Testis (tissue), 5 donors: ENCODE measurements at places on chromosomes 12 and 14. TPM values are rescaled to one million over a fixed set of nuclear protein-coding genes. Genes with fewer than 3 reads are reported as not detected.

GRCh38 chr12:48296586-48297282 lies 54.0 kb downstream of the ZNF641 start:
- no peaks in the 10 kb centered on the region for H3K27me3 ChIP-seq
- H3K36me3 ChIP-seq, result no peaks in the 10 kb centered on the region
- no peak overlapping the region for H3K27ac ChIP-seq
- peak; percentile 94 for DNase-seq

DNA sequence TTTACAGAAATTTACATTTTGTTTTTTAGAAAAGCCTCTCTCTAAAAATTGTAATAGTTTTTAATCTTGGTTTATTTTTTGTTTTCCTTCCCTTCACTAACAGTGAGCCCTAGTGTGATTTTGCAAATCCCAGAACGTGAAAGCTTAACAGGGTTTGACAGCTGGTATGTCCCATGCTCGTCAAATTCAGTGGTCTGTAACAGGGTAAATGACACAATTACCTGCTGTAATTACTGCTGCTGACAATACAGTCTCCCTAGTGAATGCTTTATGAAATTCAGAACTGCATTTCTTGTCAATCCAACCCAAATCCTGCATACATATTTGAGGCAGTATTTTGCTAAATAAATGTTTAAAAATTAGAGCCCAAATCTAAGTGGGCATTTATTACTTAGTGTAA lies 249.2 kb downstream of the NELL2 start:
- no peaks in the 10 kb centered on the region for H3K4me1 ChIP-seq
- H3K4me3 ChIP-seq, result no peak overlapping the region
- DNase-seq, result no peak
- no peaks in the 10 kb centered on the region for H3K36me3 ChIP-seq
- no peak overlapping the region for H3K27ac ChIP-seq

The SMOC1 gene
- 248 TPM for total RNA-seq

DNA sequence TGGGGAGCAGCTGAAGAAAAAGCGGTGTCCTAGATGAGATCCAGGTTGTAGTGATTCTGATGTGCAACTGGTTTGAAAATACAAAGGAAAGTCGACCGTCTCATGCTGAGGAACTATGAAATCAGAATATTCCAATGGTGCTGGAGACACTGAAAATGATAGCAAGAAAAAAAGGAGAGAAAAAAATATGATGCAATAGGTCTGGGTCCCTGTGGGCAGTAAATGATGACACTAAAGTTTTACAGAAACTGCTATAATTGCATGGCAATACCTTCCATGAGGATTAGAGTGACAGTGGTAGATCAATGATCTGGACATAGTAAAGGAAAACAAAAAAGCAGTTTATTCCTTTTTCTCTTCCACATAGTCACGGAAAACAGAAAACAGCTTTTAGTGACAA lies 2.3 kb downstream of the PYM1 start:
- H3K4me1 ChIP-seq, result peaks cover 7% of the 10 kb centered on the region
- H3K27ac ChIP-seq, result no peak overlapping the region
- H3K4me3 ChIP-seq, result no peak overlapping the region
- DNase-seq, result no peak
- no peaks in the 10 kb centered on the region for H3K27me3 ChIP-seq

GRCh38 chr12:2752676-2753371 lies 41.9 kb upstream of the FKBP4 start:
- H3K36me3 ChIP-seq, result no peaks in the 10 kb centered on the region
- no peak overlapping the region for H3K4me3 ChIP-seq
- H3K27ac ChIP-seq, result no peak overlapping the region
- peak; percentile 81 for DNase-seq
- no peaks in the 10 kb centered on the region for H3K27me3 ChIP-seq
- no peaks in the 10 kb centered on the region for H3K4me1 ChIP-seq

DNA sequence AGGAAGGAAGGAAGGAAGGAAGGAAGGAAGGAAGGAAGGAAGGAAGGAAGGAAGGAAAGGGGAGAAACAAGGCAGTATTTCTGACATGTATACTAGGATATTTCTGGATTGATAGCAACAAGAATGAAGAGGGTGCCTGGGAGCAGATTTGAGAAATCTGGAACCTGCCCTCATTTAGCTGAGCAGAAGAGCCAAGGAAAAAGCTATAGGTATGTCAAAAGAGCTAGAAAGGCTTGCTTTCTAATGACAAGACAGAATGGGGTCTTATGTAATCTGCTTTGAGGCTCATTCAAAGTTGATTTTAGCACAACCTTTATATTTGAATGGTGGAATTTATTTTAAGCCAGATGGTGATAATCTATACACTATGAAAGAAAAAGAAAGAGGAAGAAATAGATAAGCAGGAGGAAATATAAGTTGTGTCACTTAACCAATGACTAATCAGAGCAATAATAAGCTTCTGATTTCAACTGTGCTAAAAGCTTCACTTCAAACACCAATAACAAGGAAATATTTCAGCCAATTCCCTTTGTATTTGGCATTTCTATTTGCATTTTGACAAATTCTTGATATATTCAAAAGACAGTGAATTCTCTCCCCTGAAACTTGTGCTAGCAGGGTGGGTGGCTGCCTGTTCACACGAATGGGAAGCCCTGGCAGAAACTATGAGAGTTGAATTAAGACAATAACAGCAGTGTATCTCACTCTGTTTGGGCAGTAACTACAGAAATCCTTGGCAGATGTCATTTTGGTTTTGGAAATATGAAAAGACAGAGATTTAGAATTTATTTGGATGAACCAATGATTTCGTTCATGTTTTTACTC lies 76.3 kb upstream of the FLRT2 start:
- no peak overlapping the region for H3K4me3 ChIP-seq
- H3K27me3 ChIP-seq, result no peaks in the 10 kb centered on the region
- no peaks in the 10 kb centered on the region for H3K36me3 ChIP-seq
- no peaks in the 10 kb centered on the region for H3K4me1 ChIP-seq

The OR6C2 gene
- 0.12 TPM for total RNA-seq

The IL26 gene
- not detected for total RNA-seq

The ING4 gene
- 58.3 TPM for total RNA-seq

DNA sequence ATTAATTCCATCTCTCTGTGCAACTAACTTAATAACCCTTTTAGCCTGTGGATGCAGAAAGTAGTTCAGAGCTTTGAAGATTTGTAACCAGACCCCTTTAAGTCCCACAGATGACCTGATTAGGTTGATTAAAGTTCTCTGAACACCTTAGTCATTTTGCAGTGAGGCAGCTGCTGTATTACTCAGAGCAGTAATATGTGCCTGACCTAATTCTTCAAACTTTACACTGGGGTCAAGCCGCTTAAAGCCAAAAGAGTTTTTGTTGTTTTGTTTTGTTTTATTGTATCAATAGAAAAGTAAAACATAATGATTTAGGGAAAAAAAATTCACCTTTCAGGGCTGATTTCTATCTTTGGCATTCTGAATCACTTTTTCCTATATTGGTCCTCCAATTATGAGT lies 78.6 kb upstream of the PLEKHG7 start:
- no peak for DNase-seq
- H3K36me3 ChIP-seq, result no peaks in the 10 kb centered on the region
- no peak overlapping the region for H3K27ac ChIP-seq
- no peaks in the 10 kb centered on the region for H3K27me3 ChIP-seq
- H3K4me1 ChIP-seq, result no peaks in the 10 kb centered on the region

DNA sequence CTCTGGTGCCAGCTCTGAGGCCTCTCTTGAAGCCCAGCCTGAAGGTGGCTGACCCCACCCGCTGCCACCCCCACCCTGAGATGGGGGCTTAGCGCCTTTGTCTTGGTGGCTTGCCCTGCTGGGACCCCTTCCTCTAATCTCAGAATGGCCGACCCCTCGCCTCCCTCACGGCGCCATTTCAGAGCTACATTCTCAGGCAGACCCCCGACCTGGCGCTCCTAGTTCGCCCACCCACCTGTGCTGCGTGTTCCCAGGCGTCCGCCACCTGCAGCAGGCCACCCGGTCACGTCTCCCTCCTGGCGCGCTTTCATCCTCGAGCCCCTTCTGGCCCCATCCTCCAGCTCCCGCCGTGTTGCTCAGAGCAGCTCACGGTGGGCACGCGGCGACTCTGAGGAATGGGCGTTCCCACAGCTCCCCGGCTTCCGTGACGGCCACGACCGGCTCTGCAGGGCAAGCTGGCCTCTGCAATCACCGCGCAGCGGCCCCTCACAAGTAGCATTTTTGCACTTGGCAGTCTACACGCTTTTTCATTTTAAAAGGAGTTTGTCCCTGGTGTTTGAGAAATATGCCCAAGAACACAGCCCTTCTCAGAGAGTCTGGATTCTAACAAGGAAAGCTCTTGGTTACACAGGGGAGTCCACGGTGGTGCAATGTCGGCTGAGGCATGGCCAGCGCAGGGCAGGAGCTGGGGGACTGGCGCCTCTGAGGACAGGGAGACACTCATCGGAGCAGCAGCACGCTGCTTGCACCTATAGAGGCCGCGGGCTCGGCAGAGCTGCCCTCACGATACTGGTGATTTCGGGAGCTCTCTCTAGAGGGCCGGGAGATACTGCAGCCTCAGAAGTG lies 105.7 kb upstream of the C14orf180 start:
- no peak overlapping the region for H3K4me3 ChIP-seq
- H3K4me1 ChIP-seq, result no peaks in the 10 kb centered on the region
- no peaks in the 10 kb centered on the region for H3K36me3 ChIP-seq
- H3K27me3 ChIP-seq, result no peaks in the 10 kb centered on the region
- no peak for DNase-seq
- H3K27ac ChIP-seq, result no peak overlapping the region

GRCh38 chr14:103703433-103704385 lies 11.5 kb downstream of the XRCC3 start:
- H3K27me3 ChIP-seq, result no peaks in the 10 kb centered on the region
- H3K4me1 ChIP-seq, result peaks cover 25% of the 10 kb centered on the region
- no peak overlapping the region for H3K27ac ChIP-seq
- no peaks in the 10 kb centered on the region for H3K36me3 ChIP-seq
- DNase-seq, result no peak
- no peak overlapping the region for H3K4me3 ChIP-seq

GRCh38 chr14:21024585-21025370 lies at the start of gene NDRG2:
TSS of gene NDRG2 (minus strand) at chr14:21025061. CDS start at chr14:21023315, 1,746 bp downstream.
- H3K27me3 ChIP-seq, result no peaks in the 10 kb centered on the region
- H3K4me1 ChIP-seq, result peaks cover 31% of the 10 kb centered on the region
- DNase-seq, result peak; percentile 82
- no peaks in the 10 kb centered on the region for H3K36me3 ChIP-seq
- peak within 1 kb of the TSS; percentile 76 for H3K4me3 ChIP-seq

- no peak for DNase-seq
- H3K36me3 ChIP-seq, result no peaks in the 10 kb centered on the region
- H3K27me3 ChIP-seq, result no peaks in the 10 kb centered on the region
- H3K4me1 ChIP-seq, result no peaks in the 10 kb centered on the region
- no peak overlapping the region for H3K27ac ChIP-seq
- H3K4me3 ChIP-seq, result no peak overlapping the region
Measured at GRCh38 chr12:87469295-87469694, 559.9 kb downstream of the C12orf50 start.

GRCh38 chr12:104699489-104700190 lies 242.9 kb downstream of the CHST11 start:
- no peak for DNase-seq
- peaks cover 7% of the 10 kb centered on the region for H3K4me1 ChIP-seq
- no peak overlapping the region for H3K27ac ChIP-seq
- H3K36me3 ChIP-seq, result no peaks in the 10 kb centered on the region
- H3K4me3 ChIP-seq, result no peak overlapping the region
- H3K27me3 ChIP-seq, result no peaks in the 10 kb centered on the region

DNA sequence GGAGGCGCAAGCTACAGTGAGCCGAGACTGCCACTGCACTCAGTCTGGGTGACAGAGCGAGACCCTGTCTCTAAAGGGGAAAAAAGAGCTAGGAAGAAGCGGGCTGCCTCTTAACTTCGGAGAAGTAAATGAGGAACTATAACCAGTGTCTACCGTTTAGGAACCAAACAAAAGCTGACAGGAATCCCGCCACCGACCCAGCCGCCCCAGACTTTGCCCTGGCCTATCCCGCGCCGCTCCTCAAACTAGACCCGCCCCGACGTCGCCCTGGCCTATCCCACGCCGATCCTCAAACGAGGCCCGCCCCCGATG lies 568 bp upstream of the SIVA1 start:
- H3K27me3 ChIP-seq, result no peaks in the 10 kb centered on the region
- no peaks in the 10 kb centered on the region for H3K36me3 ChIP-seq
- H3K4me3 ChIP-seq, result peak overlapping the region; percentile 97
- H3K4me1 ChIP-seq, result peaks cover 27% of the 10 kb centered on the region
- H3K27ac ChIP-seq, result peak overlapping the region; percentile 85

- no peak overlapping the region for H3K27ac ChIP-seq
- H3K4me3 ChIP-seq, result no peak overlapping the region
- H3K4me1 ChIP-seq, result no peaks in the 10 kb centered on the region
- no peak for DNase-seq
Measured at GRCh38 chr14:56953884-56954283, 143.6 kb upstream of the OTX2 start.

DNA sequence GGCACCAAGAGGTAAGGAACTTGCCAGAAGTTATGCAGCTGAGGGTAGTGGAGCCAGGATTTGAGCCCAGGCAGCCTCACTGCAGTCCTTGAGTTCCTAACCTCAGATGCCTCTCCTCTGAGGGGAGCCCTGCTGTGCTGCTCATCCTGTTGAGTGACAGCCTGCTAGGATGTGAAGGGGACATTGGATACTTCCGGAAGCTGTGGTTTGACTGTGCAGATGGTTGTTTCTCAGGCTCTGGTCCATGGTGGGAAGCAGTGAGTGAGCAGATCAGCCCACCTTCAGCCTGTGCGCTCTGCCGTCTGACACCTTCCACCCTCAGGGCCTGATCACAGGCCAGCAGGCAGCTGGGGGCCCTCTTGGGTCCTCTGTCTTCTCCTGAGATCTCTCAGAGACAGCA lies 253.2 kb downstream of the CACNA1C start:
- no peak overlapping the region for H3K4me3 ChIP-seq
- no peaks in the 10 kb centered on the region for H3K36me3 ChIP-seq
- H3K4me1 ChIP-seq, result no peaks in the 10 kb centered on the region
- no peak for DNase-seq
- H3K27ac ChIP-seq, result no peak overlapping the region

The TUNAR gene
- 3.9 TPM for total RNA-seq

- H3K36me3 ChIP-seq, result no peaks in the 10 kb centered on the region
- no peak overlapping the region for H3K4me3 ChIP-seq
- H3K4me1 ChIP-seq, result no peaks in the 10 kb centered on the region
- H3K27ac ChIP-seq, result no peak overlapping the region
Measured at GRCh38 chr14:24665440-24665991, 31.5 kb upstream of the GZMB start.

DNA sequence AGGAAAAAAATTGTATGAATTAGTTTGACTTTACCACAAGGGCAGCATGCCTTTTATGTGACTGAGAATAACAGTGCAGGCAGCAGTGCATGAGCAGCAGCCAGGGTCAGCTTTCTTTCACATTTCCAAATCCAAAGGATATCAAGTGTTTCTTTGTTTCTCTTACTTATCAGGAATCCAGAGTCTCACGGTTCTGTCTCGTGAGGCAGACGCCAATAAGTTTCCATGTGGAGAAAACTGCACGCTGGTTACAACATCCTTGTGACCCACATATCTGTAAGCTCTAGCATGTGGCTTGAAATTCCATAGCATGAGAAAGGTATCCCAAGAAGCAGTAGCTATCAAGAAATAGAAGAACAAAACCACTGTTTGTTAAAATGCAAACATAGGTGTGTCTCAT lies 27.6 kb downstream of the GALNT4 start:
- H3K36me3 ChIP-seq, result no peaks in the 10 kb centered on the region
- no peaks in the 10 kb centered on the region for H3K4me1 ChIP-seq
- no peak overlapping the region for H3K4me3 ChIP-seq
- peak; percentile 73 for DNase-seq

The PLEK2 gene
- 5.7 TPM for total RNA-seq
